T-cell (primary cell): ENCODE measurements at places on chromosomes 2 and 18.

GRCh38 chr2:25347846-25348245 is 6.1 kb upstream of the DNMT3A start:
- DNase-seq = no peak

GRCh38 chr2:11807156-11808015 is 61.0 kb downstream of the LPIN1 start:
- DNase-seq = no peak

GRCh38 chr2:121284463-121285449 is at the start of gene TFCP2L1:
TSS of gene TFCP2L1 (minus strand) at chr2:121285202. CDS start at chr2:121285109, 93 bp downstream.
- no peak for DNase-seq

- DNase-seq = no peak
Measured at GRCh38 chr2:172013396-172013795, 13.6 kb downstream of the METAP1D start.

DNA sequence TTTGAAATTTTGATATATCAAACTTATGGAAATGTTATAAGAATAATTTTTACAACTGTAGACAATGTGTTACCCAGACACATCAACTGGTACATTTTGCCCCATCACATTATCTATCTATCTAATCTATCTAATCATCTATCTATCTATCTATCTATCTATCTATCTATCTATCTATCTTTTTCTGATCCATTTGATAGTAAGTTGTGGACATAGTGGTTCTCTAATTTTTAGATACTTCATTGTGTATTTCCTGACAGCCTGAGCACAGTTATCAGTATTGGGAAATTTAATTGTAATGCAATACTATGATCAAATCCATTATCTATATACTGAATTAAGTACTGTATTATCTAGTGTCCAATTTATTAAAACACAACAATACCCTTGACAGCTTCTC is 42.0 kb upstream of the TMEM18 start:
- DNase-seq = no peak

GRCh38 chr2:151483546-151483945 is 73.8 kb downstream of the RIF1 start:
- no peak for DNase-seq

GRCh38 chr2:211170843-211171242 is 614.4 kb downstream of the CPS1 start:
- no peak for DNase-seq

DNA sequence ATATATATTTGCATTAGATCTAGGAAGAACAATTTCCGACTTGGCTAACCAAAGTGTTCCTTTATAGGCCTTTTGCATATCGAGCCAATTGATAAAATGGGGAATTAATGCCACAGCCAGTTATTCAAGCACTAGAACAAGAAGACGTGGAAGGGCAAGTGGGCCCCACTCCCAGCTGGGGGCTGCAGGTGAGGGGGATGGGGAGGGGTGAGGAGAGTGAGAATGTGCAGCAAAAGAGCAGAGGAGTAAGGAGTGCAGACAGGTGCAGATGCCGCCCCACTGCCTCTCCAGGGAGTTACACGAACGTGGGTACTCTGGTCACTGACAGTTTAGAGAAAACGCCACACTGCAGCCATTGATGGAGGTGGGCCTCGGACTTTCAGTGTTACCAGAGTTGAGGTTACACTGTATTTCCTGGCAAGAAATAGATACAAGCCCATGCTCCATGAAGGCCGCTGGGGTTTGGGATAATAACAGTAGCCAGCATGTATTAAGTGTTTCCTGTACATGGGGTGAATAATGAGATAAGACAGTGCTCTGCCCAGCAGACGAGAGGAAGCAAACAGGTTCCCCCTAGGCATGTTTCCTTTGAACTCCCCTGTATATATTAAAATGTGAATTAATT is 40.9 kb downstream of the GORASP2 start:
- DNase-seq = no peak

- DNase-seq = no peak
Measured at GRCh38 chr18:67568166-67568565, 51.6 kb upstream of the DSEL start.

GRCh38 chr2:146131048-146131447 is 1611.1 kb upstream of the ZEB2 start:
- no peak for DNase-seq
